ENCODE measurements at places on chromosomes 6 and 20.

- DNase-seq: no peak
These were observed 33.0 kb downstream of the PYGB start for GRCh38 chr20:25280574-25281535.

DNA sequence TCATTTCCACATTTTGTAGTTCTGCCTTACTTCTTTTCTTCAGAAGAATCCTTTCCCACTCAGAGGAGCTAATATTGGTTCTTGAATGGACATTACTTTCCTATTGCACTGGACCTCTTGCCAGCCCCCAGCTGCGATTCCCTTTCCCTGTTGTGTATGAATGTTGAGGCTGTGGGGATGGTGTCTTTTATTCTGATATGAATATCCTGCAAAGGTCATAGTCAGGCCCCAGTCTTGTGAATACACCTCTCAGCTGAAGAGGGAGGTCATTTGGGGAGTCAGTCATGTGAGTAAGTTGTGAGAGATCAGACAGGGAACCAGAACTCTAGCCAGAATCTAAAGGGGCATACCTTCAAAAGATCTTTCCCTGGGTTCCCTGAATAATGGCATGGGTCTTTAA is 32.6 kb upstream of the OSTM1 start:
- DNase-seq: no peak

DNA sequence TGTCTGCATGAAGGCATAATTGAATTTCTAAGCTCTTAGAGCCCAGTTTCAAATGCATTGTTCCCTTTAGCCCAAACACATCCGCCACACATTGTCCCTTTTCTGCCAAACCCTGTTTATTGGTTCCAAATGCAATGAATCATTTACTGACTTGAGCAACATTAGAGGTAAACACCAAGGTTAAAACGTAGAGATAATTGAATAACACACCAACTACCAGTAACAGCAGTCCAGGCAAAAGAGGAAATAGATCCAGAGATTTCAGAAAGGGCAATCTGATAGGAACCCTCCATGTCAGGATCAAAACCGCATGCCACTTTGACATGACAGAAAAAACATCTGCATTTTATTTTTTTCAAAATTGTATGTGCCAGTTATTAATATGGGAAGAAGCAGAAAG is 114.8 kb downstream of the PKHD1 start:
- no peak for DNase-seq

GRCh38 chr20:56610098-56610497 is 19.0 kb upstream of the TFAP2C start:
- no peak for DNase-seq

DNA sequence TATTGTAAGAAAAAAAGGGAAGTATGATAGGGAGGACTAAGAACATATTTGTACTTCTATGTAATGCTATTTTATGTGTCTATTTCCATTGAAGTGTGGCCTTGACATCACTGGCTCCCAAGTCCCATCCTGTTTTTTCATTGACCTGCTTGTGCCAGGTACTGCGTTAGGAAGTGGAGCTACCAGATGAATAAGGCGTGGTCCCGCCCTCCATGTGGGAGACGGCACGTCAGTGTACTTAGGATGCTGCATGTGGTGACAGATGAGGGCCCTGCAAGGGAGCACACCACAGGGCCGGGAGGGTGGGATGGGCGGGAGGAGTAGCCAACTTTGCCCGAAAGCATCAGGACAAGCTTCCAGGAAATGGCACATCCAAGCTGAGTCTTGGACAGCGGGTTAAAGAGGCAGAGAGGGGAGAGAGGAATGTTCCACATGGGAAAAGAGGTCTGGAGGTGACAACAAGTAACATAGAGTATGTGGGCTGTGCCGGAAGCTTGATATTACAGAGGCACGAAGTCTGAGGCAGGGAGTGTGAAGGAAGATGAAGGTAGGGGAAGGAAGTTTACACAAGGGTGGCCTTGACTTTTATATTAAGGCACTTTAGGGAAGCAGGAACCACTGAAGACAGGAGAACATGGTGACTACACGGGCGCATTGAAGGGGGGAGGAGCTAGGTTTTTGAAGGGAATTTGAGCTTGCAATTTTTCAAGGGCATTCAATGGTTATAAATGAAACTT is 140.6 kb downstream of the MTHFD1L start:
- DNase-seq: no peak

GRCh38 chr6:26250698-26251044 is 114.3 kb upstream of the BTN3A2 start:
- DNase-seq: no peak

GRCh38 chr20:34011275-34011674 is 17.6 kb downstream of the RALY start:
- DNase-seq: no peak

- DNase-seq: no peak
These were observed 40.7 kb upstream of the BTN3A2 start for GRCh38 chr6:26324295-26324727.

DNA sequence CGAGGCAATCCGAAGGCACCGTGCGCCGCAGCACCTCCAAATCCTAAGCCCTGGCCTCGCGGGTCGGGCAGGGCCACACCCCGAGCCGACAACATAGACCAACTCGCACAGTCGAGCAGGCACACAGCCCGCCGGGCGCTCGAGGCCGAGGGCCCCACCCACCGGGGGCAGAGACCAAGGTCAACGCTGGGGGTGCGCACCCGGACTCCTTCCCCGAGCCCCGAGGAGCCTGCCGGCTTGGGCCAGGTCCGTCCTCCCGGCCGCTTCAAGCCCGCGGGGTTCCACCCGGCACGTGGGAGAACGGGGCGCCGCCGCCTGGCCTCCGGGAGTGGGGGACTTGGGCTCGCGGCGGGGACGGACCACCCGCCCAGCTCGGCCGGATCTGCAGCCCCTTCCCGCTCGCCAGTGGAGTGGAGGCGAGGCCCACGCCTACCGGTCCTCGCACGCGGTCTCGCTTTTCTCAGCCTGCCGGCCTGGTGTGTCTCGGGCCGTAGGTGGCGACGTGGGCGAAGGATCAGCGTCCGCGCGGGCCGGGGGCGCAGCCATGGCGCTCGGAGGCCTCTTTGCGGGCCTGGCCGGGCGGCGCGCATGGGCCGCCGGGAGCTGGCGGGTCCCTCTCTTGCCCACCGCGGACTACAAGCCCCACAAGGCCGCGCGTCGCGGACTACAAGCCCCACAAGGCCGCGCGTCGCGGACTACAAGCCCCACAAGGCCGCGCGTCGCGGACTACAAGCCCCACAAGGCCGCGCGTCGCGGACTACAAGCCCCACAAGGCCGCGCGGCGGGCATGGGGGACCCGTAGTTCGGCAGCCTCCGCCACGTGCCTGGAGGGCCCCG is at the start of gene UCKL1:
UCKL1 (minus strand) TSS at position 590 of the 837 bp plus-strand sequence; CDS start at position 546, 44 bp downstream.
- peak; percentile 84 for DNase-seq

- DNase-seq: no peak
These were observed 77.8 kb upstream of the FABP7 start for GRCh38 chr6:122701666-122702065.

- no peak for DNase-seq
These were observed 16.1 kb upstream of the PLG start for GRCh38 chr6:160685762-160686450.

DNA sequence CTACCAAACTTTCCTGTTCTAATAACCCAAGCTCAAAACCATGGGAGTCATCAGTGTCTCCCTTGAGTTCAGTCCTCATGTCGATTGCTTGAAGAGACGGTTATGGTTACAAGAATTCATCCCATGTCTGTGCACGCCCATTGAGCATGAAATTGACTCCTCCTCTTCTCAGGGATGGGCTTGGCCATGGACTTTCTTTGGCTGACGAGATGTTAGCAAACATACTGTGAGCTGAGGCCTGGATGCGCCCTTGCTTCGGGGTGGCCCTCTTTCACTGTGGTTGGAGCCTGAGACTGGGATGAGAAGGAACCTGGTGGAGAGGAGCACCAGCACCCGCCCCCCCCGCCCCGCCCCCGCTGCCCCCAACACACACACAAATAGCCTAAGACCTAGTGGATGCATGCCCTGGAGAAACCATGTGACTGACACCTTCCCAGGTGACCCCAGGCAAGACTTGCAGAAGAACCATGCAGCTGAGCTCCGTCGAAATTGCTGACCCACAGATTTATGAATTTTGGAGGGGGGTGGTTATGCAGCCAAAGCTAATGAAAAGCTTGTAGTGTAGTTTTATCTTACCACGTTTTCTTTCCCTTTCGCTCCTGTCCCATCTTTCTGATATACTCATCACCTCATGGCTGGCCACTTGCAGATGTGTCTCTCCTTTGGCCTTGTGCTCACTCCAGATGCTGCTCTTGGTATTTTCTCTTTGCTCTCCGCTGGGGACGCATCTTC is 231.4 kb downstream of the CDH4 start:
- DNase-seq: no peak

GRCh38 chr6:88866856-88867255 is 96.6 kb downstream of the RNGTT start:
- DNase-seq: no peak

DNA sequence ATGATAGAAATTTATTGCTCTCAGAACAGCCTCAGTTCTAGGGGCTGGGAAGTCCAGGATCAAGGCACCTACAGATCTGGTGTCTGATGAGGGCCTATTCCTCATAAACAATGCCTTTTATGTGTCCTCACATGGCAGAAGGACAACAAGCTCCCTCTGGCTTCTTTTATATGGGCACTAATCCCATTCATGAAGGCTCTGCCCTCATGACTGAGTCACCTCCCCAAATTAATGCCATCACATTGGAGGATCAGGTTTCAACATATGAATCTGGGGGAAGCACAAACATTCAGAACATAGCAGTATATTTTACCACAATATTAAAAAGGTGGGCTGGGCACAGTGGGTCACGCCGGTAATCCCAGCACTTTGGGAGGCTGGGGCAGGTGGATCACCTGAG is 58.5 kb upstream of the CCN6 start:
- DNase-seq: no peak

GRCh38 chr6:107819964-107820337 is 4.2 kb downstream of the SCML4 start:
- peak; percentile 26 for DNase-seq

GRCh38 chr6:134495890-134496248 is 178.0 kb upstream of the SGK1 start:
- DNase-seq: no peak

- DNase-seq: no peak
These were observed 121.7 kb upstream of the JAG1 start for GRCh38 chr20:10795286-10796026.

DNA sequence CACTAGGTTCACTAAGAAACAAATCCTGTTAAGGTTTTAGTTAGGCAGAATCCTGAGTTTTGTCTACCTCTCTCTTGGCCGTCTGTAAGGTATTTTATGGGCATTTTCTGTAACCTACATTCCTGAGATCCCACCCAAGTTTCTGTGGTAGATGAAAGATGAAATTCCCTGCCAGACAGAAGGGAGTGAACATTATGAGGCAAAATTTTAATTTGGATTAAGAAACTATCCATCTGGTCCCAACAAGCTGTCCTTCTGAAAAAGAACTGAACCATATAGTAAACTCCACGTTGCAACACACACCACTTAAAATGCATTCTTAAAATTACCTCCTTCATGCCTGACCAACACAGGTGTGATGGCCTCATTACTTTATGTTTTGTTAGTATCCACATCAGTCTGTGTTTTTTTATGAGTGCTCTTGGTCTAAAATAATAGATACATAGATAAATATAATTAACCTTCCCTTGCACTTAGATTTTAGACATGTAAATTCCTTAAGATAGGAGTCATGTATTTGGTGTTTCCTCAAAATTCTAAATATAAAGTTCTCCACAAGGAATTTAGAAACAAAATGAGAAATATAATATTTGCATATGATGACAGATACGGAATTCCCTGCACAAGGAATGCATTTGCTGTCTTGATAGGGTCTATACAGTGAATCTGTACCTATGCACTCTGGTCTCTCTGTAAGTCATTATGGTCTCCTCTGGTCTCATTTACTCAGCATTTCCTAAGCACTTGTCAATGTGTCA is 86.5 kb downstream of the CHD6 start:
- DNase-seq: no peak

DNA sequence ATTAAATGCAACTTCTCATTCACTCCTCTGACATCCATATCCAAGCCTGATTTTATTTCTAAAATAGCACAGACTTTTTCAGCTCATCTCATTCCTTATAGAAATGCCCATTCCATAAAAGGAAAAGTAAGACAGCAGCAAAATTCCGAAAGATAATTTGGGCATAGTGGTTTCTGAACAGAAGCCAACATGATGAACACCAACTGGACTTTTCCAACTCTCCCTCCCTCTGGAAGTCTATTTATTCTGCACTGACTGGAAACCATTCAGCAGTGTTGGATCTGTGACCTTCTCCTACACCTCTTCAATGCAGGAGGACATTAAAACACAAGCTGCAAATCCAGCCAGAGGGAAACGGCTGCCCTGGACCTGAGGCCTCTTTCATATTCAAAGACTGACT is 306.2 kb upstream of the NT5E start:
- no peak for DNase-seq

GRCh38 chr6:144607998-144608735 is 323.0 kb downstream of the UTRN start:
- no peak for DNase-seq

GRCh38 chr6:45815466-45816125 is 200.1 kb downstream of the CLIC5 start:
- DNase-seq: no peak

DNA sequence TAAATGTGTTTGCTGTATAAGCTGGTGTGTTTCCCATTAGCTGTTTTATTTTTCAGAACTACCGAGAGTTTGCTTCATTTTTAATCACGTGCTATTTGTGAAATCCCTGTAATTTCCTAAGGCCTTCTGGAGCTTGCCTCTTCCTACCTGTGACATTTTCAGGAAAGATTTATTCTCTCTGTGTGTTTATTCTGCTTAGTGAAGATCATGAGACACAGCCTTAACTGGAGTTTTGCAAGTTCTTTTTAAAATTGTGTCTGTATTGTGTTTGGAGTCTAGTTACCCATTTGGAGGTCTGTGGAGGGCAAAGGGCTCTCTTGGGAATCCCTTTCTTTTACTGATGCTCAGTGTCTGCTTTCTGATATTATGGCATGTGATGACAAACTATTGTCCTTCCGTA is 359.1 kb upstream of the FLRT3 start:
- no peak for DNase-seq

DNA sequence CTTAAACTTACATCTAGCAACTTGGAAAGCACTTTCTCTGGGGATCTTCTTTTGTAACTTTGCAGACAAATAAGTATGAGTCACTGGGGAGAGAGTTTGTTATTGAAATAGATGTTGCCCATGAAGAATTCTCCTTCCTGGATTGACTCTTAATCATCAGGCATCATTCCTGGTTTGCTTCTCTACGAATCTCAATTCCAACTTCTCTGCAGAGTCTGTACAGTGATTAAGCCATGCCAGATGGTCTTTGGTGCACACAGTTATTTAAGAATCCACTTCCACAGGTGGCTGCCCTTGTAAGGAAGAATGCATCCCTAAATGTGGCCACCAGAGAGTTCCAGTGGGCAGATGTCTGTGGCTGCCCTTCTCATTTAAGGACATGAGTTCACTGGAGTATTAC is 25.7 kb downstream of the MYCT1 start:
- no peak for DNase-seq

DNA sequence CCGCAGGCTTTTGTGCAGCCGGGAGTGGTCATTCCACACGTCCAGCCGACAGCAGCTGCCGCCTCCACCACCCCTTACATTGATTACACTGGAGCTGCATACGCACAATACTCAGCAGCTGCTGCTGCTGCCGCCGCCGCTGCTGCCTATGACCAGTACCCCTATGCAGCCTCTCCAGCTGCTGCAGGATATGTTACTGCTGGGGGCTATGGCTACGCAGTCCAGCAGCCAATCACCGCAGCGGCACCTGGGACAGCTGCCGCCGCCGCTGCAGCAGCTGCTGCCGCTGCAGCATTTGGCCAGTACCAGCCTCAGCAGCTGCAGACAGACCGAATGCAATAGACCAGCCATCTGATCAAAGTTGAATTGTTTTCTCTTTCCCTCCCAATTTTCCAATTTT is 10.6 kb downstream of the RBM24 start:
- no peak for DNase-seq
